ENCODE measurements at places on chromosomes 1 and 21.
A peak's percentile ranks its signal among the peaks of the same experiment; 100 is the strongest.

DNA sequence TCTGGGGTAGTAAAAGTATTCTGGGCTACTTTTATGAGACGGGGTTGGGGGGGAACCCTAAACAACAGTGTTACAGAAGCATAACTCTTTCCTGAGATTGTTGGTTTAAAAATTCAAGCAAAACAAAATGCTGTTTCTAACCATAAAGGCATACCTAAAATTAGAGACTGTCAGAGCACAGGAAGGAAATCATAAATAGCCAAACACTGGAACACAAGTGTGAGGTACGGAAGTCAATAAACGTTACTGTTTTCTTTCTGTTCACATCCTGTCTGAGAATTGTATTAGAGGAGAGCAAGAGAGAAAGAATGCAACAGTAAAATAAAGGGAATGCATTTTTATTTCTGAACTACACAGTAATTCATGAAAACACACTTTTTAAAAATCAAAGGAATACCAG lies 42.8 kb upstream of the IL12RB2 start:
- no peak for DNase-seq

DNA sequence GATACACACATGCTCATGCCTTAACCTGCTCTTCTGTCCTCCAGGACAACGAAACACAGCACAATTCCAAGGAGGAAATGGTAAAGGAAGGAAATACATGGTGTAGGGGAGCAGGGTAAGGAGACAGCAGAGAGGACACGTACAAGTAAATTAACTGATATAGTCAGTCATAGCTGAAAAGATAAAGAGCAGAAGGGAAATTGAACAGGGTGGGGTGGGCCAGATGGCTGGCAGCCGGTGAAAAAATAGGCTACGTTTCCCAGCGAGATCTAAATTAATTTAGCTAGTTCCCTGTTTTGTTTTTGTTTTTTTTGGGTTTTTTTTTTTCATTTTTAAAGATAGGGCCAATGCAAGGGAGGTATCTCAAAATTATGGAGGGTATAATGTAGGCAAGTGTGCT lies 109.2 kb downstream of the FAM78B start:
- no peak for DNase-seq

GRCh38 chr21:35953597-35953996 lies 106.7 kb downstream of the SETD4 start:
- no peak for DNase-seq

- no peak for DNase-seq
Measured at GRCh38 chr1:32755810-32756159, 53.2 kb upstream of the SYNC start.

DNA sequence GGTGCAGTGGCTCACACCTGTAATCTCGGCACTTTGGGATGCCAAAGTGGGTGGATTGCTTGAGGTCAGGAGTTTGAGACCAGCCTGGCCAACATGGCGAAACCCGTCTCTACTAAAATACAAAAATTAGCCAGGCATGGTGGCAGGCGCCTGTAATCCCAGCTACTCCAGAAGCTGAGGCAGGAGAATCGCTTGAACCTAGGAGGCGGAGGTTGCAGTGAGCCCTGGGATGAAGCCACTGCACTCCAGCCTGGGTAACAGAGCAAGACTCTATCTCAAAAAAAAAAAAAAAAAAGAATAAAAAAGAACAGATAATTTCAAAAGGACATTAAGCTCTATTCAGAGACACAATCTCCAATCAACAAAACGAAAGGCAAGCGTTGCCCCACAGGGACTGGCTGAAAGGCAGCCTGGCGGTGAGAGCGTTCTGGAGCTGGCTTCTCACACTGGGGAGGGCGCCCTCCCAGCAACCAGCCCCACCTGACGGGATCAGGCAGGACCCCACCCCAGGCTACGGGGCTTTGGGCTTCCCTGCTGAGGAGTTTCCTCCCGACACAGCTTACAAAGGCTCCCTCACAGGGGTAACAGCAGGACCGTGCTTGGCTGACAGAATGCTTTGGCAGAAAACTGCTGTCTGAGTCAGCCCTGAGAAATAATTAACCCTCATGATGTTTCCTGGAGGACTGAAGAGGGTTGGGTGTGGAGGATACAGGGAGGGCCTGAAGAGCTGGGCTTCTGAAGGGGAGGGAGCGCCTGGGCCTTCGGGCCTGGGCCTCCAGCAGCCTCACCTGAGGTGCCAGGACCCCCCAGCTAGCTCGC lies 31.1 kb upstream of the SRP9 start:
- DNase-seq: no peak

DNA sequence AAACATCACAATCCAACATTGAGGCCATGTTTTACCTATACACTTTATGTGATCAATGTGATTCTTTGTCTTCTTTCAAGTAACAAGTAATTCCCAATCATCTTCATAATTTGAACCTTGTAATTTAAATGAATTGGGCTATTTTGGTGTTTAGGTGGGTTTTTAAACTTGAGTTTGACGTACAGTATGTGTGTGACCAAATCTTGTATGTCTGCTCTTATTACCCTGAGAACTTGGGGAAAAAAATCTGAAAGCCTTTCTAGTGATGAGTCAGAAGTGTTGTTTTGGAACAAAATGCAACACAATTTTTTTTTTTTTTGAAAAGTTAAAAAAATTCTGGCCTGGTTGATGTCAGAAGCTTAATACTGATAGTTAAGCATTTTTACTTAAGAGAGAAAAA lies 68.5 kb downstream of the HHAT start:
- DNase-seq: no peak

DNA sequence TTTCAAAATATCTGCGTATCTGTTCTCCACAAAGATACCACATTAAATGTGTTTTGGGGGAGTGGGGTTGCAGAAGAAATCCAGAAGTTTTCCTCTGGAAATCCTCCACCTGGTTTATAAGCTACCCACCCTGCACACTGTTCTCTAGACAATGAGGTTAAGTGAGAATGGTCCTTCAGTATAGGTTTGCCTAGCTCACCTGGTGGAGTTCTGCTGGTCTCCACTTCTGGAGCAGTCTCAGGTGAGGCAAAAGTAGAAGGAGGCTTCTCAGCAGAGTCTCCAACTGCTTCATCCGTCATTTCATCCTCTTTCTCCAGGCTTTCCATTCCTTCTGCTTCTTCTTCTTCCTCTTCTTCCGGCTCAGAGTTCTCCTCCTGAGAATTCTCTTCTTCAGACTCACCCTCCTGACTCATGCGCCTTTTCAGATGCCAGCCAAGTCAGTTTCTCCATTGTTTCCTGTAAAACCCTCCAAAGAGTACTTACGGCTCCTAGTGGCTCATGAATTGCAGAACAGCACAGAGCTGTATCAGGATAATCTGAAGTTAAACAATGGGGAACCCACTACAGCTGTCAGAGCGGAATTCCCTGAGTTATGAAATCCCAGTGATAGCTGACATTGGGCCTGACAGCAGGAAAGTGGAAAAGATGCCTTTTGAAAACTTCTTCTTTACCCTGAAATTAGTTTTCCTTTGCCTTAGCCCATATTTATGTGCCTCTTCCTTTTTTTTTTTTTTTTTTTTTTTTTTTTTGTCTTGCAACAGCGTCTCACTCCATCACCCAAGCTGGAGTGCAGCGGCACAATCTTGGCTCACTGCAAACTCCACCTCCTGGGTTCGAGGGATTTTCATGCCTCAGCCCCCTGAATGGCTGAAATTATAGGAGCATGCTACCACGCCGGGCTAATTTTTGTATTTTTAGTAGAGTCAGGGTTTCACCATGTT lies 38.5 kb downstream of the MSTO1 start:
- peak; percentile 77 for DNase-seq

DNA sequence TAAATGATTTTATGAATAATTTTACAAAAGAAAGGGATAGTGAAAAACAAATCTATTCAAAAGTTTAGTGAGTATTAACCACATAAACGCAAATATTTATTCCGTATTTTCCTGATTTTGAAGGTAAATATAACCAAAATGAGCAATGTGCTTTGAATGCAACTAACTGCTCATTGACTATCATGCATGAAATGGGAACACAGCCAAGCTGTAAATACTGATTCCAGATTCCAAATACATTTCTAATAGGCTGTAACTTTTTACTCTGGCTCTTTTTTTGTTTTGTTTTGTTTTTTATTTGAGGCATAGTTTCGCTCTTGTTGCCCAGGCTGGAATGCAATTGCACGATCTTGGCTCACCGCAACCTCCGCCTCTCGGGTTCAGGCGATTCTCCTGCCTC lies 41.8 kb downstream of the SELENOF start:
- DNase-seq: no peak

GRCh38 chr1:160284220-160284781 lies 632 bp downstream of the PEX19 start:
- peak; percentile 17 for DNase-seq
